ENCODE measurements at places on chromosomes 3 and 15.

GRCh38 chr3:173938159-173938558 lies 540.6 kb downstream of the NLGN1 start:
- DNase-seq = peak; percentile 96

DNA sequence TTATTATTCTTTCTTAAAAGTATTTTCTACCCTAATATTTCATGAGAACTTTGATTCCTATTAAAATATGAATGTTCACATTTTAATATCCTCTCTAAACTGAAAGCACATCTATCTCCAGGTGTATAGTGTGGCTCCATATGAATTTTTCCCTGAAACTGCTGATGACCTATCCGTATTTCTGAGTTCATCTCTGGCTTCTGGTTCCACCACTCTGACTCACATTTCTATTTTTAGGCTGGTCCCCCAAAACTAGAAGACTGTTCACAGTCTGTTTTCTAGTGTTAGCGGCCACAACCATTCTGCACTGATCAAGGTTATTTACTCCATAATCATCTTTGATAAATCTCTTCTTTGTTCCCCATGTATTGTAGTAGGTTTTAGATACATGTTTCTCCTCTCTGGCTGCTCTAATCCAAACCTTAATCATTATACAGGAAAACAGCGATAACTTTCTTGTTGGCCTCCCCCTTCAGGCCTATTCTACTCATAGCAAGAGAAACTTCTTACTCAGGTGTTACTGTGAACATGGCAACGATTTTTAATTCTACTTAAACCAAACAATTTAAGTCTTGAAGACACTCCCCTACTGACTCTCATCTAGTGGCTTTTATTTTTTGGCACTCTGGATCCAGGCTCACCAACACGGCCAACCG lies 12.8 kb downstream of the ADPGK start:
- DNase-seq = no peak

DNA sequence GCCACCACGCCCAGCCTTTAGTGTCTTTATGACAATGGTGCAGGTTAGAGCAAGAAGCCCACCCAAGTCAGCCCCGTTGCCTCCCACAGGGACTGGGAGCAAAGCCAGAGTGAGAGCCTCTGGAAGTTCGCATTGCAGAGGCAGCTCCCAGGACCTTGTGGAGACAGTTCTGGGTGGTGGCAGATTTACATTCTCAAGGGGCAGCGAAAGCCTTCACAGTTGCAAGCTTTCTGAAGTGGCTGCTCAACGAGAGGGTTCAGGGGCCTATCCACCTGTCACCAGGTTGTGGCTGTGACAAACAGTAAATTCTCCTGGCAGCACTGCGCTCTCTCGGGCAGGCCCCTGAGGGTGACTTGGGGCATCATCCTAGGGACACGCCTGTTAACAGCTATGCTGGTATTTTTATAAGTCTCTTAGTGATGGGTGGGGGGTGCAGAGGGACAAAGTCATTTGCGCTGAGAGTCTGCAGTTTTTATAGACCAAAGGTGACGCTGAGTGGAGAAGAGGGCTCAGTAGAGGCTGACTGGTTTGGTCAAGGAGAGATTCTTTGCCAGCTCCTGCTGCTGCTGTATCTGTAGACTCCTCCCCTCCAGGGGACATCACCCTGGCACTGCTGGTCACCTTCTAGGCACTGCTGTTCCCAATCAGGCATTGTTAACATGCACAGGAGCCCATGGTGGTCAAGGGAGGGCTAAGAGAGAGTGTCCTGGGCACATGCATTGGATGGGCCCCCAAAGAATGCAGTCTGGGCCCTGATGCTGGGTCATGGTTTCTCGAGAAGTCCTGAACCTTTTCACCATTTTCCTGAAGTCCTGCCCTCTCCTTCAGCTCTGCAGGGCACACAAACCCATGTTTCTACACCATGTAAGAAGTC lies 57.5 kb upstream of the KLF13 start:
- no peak for DNase-seq

DNA sequence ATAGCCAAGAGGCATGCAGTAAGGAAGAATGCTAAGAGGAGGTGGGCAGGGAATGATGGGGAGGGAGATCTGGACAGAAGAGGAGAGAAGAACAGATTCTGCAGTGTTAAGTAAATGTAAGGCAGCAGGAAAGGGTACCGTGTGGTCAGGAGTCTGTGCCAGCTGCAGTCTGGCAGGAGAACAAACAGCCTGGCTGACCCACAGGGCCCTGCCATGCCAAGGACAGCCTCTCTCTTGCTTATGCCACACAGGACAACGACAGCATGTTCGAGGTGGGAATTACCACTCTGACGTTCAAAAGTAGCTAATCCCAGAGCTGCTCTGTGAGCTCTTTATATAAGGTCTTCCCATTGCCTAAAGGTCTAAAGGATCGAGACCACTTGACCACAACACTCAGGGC lies 31.3 kb downstream of the DAPK2 start:
- DNase-seq = no peak

DNA sequence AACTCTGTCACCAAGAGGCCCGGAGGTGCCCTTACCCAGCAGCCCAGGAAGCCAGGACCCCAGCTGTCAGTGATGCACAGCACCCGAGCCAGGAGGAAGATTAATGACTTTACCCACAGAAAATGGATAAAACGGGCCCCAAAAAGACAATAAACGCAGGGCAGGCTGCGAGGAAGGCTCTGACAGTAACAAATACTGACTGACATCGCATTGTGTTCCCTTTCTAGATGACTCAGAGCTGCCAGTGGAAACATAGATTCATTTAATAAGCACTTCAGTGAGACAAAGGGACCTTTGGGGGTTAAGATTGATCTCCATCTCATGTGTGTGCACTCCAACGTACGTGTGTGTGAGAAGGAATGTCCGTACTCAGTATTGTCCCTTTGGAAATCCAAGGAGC lies 225.3 kb upstream of the PPP2R3A start:
- no peak for DNase-seq

DNA sequence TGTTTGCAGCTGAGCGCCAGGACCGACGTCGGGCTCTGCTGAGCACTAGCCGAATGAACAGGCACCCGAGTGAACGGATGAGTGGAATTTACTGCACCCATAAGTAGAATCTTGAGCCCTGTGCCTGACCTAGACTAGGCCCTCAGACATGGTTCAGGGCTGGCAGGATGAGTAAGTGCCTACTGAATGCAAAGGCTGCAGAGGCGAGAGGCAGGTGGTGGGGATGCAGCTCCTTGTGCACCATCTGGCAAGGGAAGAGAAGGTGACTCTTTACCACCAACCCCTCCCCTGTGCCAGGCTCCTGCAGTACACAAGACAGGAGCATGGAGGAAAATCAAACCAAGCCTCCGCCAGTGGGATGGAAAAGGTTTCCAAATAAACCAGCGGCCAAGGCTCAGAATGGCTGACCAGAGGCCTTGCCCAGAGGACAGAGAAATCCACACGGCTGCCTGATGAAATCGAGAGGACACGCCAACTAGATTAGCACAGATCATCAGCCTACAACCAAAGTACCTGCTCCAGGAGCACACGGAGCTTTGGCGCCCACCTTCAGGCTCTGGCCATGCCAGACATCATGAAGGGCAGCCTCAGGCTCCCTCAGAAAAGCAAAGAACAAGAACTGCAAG lies 141.7 kb upstream of the IQSEC1 start:
- DNase-seq = peak; percentile 48

- DNase-seq = peak; percentile 86
Measured at GRCh38 chr3:95705786-95706418, 1108.5 kb upstream of the EPHA6 start.

DNA sequence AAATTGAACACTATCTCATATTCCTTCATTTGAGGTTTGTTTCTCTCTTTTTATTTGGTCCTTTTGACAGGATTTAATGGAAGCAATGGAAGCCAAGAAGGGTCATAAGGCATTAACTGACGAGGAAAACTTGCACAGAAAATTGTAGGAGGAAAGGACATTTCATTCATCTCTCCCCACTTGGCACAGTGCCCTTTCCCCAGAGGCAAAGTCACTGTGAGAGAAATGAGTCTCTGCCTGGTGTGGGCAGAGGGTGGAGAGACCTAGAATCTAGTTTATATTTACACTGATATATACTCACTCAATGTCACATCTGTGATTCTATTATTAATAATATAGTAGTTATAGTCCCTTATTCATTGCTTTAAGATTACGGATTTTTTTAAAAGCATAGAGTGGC lies 324.6 kb upstream of the IL12A start:
- no peak for DNase-seq

GRCh38 chr15:98958918-98959639 lies 48.5 kb downstream of the PGPEP1L start:
- no peak for DNase-seq

- peak; percentile 23 for DNase-seq
Measured at GRCh38 chr15:71687902-71688508, 122.3 kb upstream of the NR2E3 start.

DNA sequence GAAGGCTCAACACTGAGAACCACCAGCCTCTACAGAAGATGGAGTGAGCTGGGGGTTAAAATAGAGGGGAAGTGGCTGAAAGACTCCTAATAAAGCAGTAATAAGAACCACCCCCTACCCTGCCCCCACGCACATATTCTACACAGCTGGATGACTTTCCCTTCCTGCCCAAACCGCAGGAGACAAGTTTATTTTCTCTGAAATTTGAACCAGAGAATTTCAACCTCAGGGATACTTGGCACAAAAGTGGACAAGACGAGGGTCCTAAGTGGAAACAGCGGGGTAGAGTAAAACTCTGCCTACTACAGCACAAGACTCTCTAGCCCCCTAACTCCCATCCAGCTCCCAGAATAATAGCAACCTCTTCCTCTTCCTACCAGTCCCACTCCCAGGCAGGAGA lies 28.4 kb downstream of the USF3 start:
- DNase-seq = no peak

- peak; percentile 84 for DNase-seq
Measured at GRCh38 chr3:50246517-50246954, 10.5 kb downstream of the GNAI2 start.
